SHP77 treated with DMSO at 0.1 percent for 48 hours (cell line): ENCODE measurements at places on chromosomes 12 and 14.

- no peak for DNase-seq
Measured at GRCh38 chr12:109722721-109723094, 9.1 kb downstream of the FAM222A start.

DNA sequence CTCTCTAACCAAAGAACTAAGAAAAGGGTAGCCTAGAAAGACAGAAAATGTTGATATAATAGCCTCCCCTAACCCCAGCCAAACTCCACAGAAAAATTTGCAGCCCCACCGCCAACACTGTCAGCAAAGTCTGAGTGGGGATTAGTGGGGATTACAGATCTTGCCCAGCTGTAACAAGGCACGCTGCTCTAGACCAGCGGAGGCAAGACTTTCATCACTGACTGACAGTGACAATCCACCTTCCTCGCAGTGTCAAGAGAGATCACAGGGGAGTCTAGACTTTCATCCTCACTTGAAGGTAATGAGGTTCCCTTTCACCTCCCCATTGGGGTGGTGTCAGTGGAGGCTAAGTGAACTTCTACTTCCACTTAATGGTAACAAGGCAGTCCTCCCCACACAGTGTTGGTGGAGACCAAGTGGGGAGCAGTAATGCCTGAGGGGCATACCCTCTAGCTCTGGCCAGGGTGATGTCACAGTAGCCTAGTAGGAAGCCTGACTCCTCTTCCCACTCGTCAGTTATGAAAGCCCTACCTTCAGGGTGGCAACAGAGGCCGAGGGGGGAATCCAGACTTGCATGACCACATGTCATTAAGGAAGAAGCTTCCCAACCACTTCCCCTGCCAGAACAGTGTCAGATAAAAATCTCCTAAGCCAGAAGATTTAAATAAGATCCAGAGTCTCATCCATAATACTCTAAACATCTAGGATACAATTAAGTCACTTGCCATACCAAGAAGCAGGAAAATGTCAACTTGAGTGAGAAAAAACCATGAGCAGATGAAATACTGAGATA, 91.7 kb upstream of the RASSF8 start:
- DNase-seq: no peak

GRCh38 chr14:34875031-34875922, at the start of gene BAZ1A:
BAZ1A (minus strand) TSS chr14:34875360; CDS start chr14:34874604, 756 bp downstream.
- peak; percentile 88 for DNase-seq

GRCh38 chr12:80892597-80893445, 44.9 kb downstream of the LIN7A start:
- DNase-seq: no peak

GRCh38 chr12:49369411-49370145, 2.3 kb downstream of the SPATS2 start:
- DNase-seq: peak; percentile 35

- no peak for DNase-seq
Measured at GRCh38 chr12:94219622-94220302, 71.4 kb downstream of the PLXNC1 start.

- DNase-seq: no peak
Measured at GRCh38 chr12:12201274-12201758, 65.5 kb downstream of the LRP6 start.
